Activated naive CD4-positive, alpha-beta T cell (primary cell): ENCODE measurements at places on chromosomes 7 and 10.

- no peak for DNase-seq
These were observed 2.0 kb downstream of the PRSS37 start for GRCh38 chr7:141839256-141839655.

- DNase-seq = no peak
These were observed 224.2 kb upstream of the AUTS2 start for GRCh38 chr7:69374044-69374425.

- peak; percentile 74 for DNase-seq
These were observed at the start of gene PCBD1 for GRCh38 chr10:70887804-70888800. PCBD1 (minus strand) TSS chr10:70888565; CDS start chr10:70888533, 32 bp downstream.

DNA sequence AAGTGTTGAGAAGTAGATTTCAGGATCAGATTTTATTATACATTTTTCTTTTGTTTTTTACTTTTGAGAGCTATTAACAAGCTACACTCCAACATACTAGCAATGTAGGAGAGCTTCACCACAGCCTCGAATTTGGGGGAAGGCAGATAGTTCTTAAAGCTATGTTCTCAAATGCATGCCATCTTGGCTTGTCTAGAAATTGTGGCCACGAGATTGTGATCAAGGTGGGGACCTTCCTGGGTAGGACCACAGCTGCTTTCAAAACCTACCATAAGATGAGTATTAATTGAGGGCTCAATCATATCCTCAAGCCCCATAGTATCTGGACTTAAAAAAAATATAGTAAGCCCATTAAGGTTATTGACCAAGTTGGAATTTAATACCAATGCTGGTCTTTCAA lies 27.9 kb upstream of the JAZF1 start:
- DNase-seq = no peak

DNA sequence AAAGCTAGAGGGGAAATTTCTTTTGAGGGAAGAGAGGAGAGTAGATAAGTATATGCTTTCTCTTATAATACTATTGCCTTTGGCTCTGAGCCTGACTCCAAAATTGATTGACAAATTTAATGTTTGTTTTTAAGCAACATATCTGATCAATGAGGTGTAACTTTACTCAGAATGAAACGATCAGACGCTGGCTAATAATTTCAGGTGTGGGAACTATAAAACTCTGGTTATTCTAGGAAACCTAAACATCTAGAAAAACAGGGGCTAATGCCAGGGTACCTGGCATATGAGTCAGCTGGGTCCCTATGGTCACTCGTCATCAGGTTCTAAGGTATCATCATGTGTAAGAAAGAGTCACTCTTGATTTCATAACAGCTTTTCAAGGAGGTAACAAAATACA lies 139.7 kb downstream of the ATE1 start:
- DNase-seq = no peak

GRCh38 chr10:97574374-97575126 lies 2.0 kb downstream of the ANKRD2 start:
- DNase-seq = no peak

- no peak for DNase-seq
These were observed 128.6 kb upstream of the MDFIC start for GRCh38 chr7:114793155-114793845.

GRCh38 chr7:30080818-30081217 lies 52.6 kb downstream of the PLEKHA8 start:
- no peak for DNase-seq

GRCh38 chr7:12234334-12234865 lies 23.3 kb downstream of the TMEM106B start:
- no peak for DNase-seq

- DNase-seq = no peak
These were observed 52.2 kb downstream of the KMT2C start for GRCh38 chr7:152383341-152384234.

DNA sequence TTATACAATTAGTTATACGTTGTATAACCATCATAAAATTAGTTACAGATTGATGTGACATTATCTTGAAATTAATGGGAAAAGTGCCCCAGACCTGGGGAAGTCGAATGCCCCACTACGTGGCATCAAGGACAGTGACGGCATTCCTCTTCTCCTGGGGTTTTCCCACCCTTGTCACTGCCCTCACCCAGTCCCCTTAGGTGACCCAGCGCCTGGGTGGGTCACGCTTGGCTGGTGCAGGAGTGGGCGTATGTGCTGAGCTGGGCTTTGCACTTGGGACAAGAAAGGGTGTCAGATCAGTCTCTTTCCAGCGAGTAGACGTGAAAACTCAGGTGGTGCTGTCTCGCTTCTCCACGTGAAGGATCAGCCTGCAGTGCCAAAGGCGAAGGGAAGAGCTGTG lies 7.6 kb downstream of the FOXK1 start:
- DNase-seq = no peak

DNA sequence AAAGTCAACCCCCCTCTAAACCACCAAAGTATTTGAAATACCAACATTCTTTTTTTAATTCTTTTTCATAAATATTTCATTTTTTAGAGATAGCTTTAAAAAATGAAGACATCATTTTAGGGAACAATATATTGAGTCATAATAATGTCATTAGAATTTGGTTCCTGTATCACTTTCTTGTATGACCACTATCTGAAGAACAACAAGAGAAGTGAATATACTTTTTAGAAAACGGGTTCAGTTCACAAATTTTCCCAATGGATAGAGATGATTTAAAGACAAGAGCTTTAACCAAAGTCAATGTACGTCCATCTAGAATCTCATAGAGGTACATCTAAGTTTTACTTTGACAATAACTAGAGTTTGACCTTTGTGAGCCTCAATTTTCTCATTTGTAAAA lies 48.2 kb downstream of the CUBN start:
- no peak for DNase-seq
